ENCODE measurements at places on chromosomes 4 and X.

DNA sequence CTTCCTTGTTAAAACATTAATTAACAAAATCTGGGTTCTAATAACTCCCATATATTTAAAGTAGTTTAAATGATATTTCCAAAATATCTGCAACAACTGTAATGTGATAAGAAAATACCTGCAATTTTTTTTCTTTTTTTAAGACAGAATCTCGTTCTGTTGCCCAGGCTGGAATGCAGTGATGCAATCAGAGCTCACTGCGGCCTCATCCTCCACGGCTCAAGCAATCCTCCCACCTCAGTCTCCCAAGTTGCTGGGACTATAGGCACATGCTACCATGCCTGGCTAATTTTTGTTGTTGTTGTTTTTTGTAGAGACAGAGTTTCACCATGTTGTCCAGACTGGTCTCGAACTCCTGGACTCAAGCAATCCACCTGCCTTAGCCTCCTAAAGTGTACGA is 45.7 kb upstream of the NSUN7 start:
- no peak for DNase-seq

DNA sequence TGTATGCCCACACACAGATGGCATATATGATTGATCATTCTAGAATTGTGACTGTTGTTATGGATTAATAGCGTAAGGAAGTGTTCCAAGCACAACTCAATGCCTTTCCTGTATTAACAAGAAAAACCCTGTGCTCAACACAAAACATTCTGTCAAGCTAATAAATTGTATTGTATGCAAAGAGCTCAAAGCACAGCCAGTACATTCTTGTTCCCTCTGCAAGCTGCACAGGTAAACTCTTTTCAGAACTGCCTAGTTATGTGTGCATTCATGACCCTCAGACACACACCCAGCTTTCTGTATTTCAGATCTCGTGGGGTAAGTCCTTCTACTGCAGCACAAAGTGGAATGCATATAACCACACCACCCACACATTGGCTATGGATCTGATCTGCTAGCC is 34.3 kb upstream of the BANK1 start:
- DNase-seq = no peak

GRCh38 chrX:19194285-19195242 is 72.3 kb upstream of the ADGRG2 start:
- no peak for DNase-seq

- no peak for DNase-seq
Observed at GRCh38 chr4:18512718-18513117, 491.2 kb upstream of the LCORL start.

DNA sequence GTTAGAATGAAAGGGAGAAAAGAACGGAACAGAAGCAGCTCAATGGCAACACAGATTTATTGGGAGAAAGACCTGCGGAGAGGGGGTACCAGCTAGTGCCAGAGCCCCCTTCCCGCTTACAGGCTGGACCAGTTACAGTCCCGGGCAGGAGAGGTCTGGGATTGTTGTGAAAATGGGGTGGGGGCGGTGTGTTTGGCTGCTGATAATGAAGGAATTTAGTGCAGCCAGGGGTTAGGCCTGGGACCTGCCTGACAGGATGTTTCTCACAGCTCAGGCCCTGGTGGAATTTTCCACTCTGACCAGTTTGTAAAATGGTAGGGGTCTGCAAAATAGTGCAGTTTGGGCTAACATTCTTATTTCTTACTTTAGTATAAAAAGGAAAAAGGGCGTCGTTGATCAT is 75.4 kb upstream of the SPIN4 start:
- DNase-seq = no peak

DNA sequence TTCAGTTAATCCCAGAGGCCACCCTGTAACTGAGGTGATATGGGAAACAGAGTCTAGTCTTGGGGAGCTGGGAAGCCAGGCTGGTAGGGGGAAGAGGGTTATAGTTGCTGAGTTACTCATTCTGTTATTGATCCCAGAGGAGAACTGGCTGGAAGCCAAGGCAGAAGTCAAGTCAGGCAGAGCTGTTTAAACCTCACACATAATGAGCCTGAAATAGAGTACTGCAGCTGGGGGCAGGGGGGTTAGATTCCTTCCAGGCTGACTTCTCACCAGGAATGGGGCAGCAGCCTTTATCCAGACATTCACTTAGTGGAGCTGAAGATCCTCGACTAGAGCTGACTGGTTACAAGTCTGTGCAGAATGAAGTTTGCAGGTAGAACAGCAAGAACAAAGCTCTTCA is 144.9 kb downstream of the C4orf33 start:
- no peak for DNase-seq

- no peak for DNase-seq
Observed at GRCh38 chr4:86934147-86934770, 552 bp upstream of the AFF1 start.

GRCh38 chr4:52157641-52158316 is 106.7 kb downstream of the SPATA18 start:
- no peak for DNase-seq

- DNase-seq = no peak
Observed at GRCh38 chr4:67909905-67910584, 26.2 kb upstream of the TMPRSS11D start.

- no peak for DNase-seq
Observed at GRCh38 chr4:165439981-165440380, 61.2 kb downstream of the CPE start.

GRCh38 chr4:9947168-9948062 is 73.9 kb downstream of the SLC2A9 start:
- DNase-seq = no peak

DNA sequence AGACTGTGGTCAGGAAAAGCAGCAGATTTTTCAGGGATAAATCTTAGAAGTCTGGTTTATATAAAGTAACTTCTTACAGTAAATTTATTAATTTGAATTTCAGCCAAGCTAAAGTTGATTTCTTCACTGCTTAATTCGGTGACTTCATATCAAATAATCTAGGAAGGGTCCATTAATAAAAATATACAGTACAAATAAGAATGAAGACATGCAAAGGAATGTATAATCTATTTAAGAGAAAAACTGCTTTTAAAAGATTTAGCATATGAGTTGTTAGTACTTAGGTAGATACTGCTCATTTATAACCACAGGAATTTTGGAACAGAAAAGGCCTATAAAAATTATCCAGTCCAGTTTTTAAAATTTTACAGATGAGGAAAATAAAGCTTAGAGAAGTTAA is 177.1 kb downstream of the DLG3 start:
- no peak for DNase-seq

DNA sequence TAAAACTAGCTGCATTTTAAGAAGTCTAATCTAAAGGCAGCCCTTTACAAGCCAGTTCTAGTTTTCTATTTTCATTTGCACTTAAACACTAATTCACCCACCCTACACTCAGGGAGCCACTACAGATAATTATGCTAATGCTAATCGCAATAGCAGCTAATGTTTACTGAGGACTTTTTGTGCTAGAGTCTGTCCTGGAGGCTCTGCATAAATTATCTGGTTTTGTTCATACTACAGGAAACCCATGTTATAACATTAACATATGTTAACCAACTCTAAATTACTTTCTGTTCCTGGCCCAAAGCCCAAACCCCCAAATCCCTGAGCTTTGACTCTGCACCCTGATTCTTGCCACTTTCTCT is 480 bp upstream of the RADX start:
- no peak for DNase-seq

DNA sequence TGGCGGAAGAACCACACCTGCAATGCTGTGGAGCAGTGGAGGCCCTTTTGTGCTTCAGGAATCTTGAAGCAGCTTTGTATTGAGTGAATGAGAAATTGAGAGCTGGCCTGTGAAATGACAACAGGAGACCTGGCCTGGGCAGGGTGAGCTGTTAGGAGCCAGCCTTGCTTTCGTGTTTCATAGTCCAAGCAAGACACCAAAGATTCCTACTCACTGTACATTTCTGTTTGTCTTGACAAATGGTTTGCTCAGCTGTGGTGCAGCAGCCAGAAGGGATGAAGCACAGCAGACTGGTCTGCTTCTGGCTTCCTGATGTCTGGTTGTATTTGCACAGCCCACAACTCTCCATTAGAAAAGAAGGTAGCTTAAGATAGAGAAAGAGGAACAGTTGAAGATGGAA is 96.5 kb downstream of the GATB start:
- DNase-seq = no peak

- DNase-seq = no peak
Observed at GRCh38 chrX:106612393-106612763, 600 bp downstream of the RADX start.

DNA sequence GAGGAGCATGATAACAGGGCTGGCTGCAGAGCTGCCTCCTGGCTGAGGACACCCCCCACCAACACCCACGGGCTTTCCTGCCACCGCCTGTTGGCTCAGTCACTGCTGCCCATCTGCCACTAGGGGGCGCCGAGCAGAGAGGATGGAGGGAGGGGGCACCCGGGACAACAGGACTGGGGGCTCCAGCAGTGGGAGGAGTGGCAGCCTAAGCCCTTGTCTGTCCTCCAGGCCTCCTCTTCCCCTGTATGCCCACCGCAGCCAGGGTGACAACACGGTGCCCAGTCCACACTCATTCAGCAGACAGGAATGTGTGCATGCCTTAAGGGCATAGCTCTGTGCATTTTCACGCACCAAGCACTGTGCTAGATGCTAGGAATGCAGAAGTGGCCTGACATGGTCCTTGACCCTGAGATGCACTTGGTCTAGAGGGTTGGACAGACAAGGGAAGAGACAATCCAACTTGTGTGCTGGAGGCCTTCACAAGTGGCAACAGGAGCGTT is 149.9 kb downstream of the AMMECR1 start:
- peak; percentile 44 for DNase-seq

DNA sequence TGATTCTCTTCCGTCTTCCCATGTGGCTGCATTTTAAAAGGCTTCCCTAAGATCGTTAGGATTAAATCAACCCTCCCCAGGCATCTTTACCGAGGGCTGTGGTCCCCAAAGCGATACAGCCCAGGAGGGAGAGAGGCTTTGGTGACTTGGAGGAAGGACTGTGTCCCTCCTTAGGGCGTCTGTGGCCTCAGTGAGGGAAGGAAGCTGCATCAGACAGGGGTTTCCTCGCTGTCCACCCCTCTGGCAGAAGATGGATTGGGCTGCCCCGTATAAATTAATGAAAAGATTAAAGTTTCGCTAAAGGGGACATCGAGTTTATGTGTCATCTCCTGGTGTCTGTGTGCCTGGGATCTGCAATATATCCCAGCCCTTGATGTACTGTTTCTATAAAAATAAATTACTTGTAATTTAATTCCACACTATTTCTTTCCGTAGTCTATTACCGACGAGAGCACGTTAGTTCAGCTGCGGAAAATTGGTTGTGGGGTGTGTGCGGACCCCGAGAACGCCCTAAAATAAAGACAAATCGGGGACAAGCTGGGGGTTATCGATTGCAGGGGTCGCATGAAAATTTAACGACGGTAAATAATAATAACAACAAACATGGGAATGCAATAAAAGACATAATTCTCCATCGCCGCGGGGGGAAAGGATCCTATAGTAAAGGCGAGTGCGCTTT is 6.5 kb downstream of the SHOX start:
- no peak for DNase-seq

GRCh38 chr4:113539408-113539807 is 222.1 kb downstream of the CAMK2D start:
- DNase-seq = peak; percentile 25

Measured in stimulated activated CD4-positive, alpha-beta T cell treated with anti-CD3 and anti-CD28 coated beads, Interleukin-4, amount 100 ng/mL, for 24 hours (primary cell).